ENCODE measurements at places on chromosomes 4 and X.

GRCh38 chrX:138710866-138711341 is 613 bp downstream of the FGF13 start:
- peak; percentile 37 for DNase-seq

- no peak for DNase-seq
These were observed 43.7 kb upstream of the UGT2A3 start for GRCh38 chr4:68995292-68995691.

DNA sequence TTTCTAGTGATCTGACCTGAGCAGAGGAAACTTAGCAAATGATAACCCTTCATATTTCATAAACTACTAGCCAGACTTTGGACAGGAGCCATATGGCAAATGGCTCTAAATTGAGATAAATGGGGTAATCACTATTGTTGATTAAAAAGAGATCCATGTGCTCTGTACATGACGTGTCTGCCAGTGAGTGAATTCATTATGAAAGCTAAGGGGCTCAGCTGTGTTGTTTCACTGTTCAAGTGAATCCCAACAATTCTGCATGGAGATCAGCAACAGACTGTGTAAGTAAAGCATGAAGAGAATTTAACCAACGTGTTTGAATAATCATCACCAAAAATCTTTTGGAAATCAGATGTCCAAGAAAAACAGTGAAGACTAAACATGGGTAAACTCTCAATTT is 9.5 kb upstream of the QRFPR start:
- no peak for DNase-seq

DNA sequence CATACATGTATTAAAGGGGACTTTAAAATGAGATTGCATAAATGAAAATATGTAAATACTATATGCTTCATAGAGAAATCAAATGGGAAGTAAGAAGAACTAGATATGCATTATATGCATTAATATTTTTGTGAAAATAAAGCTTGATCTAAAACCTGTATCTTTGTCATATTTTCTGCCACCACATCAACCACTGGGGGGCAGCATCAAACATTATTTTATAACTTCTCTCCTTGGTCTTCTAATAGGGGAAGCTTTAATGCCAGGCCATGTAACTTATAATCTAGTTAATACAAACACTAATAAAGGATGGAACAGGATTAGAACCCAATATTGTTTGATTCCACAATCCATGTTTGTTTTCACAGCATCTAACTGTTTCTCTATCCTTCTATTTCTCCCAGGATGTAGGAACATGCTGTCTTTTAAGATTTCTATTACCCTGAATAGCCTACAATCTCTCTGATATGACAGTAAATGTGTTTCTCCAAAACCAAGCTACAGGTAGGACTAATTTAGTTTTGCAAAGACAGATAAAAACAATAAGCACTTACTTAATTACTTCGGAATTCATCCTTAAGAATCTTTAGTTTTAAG is 10.0 kb downstream of the QRFPR start:
- no peak for DNase-seq

GRCh38 chr4:168723020-168723419 is 226.2 kb downstream of the PALLD start:
- no peak for DNase-seq

DNA sequence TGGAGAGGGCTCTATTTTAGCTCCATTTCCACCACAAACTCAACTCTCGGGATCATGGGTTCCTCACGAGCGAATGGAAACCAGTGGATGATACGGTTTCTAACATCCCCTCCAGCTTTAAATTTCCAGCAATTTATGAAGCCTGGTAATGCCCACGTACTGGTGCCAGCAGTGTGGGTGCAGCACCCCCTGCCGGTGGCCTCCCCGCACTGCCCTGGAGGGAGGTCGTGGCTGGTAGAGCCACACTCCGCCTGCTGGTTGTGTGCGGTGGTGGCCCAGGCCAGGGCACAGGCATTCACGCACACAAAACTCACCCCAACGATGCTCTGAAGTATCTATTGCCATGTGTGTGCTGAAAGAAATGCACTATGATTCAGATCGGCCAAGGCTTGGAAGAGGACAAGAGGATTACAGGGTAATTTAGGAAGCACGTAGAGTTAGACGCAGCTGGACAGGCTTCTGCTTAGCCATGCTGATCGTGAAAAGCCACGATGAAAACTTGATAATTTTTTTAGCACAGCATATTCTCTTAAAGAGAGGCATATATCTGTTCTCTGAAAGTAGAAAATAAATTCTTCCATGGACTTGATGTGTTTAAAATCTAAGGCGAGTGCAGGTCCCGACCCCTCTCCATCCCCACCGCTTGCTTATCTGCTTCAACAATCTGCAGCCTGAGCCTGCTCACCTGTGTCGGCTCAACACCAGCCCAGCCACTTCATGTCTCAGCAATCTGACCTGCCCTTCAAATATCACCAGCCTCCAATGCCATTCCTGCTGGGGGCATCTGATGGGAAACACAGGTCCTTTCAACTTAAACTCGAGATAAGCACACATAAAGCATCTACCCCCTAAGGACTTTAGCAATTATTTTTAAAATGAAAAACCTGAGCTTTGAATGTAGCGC is 59.1 kb downstream of the SCD5 start:
- DNase-seq = peak; percentile 68

GRCh38 chrX:111199505-111199904 is 70.8 kb downstream of the CAPN6 start:
- DNase-seq = no peak

DNA sequence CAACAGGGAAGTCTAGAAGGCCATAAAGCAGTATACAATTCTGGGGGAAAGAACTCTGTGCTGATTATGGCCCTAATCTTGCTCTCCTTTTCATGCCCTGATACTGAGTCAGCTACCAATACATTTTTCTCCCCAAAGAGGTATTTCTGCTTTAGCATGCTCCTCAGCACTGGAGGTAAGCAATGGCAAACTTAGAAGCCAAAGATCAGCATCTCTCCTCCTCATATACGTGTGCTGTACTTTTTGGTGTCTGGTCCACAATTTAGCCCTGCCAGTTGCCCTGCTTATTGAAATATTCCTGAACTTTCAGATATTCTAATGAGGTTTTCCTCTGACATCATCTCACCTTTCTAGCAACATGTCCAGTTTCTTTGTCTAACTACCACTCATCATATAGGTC is 226.2 kb downstream of the FSTL5 start:
- no peak for DNase-seq

DNA sequence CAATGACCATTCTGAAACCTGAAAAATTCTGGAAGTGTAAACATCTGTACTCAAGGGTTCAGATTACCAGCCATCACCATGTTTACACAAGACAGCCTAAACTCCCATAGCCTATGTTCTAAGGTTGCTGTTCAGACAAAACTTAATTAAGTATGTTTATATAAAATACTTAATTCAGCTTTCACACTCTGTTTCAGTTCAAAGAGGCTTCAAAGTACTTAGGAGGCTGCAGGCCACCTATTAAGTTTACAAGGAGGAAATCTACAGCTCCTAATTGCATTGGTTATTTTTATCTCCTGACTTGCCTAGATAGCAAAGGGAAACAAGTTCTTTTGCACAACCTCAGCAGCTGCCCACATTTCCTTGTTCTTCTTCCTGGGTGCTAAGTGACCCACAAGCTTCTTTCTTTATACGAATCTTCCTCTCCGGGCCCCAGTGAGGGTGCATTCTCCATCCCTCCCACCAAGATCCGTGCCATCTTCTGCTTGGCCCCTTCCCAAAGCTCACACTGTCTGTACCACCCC is 2.0 kb downstream of the GAK start:
- no peak for DNase-seq

GRCh38 chr4:185865901-185866328 is 53.9 kb upstream of the SORBS2 start:
- DNase-seq = no peak

DNA sequence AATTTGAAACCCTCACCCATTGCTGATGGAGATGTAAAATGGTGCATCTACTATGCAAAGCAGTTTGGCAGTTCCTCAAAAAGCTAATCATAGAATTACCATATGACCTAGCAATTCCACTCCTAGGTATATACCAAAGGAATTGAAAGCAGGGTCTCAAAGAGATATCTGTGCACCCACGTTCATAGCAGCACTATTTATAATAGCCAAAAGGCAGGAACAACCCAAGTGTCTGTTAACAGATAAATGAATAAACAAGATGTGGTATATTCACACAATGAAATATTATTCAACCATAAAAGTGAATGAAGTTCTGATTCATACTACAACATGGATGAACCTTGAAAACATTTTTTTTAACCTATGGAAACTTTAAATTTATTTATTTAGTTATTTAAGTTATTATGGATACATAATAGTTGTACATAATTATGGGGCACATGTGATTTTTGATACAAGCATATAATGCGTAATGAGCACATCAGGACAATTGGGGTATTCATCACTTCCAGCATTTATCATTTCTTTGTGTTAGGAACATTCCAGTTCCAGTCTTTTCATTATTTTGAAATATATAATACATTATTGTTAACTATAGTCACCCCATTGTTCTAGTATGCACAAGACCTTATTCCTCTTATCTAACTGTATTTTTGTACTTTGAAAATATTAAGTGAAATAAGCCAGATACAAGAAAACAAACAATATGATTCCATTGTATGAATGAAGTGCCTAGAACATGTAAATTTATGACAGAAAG is 205.6 kb upstream of the CNKSR2 start:
- DNase-seq = no peak

DNA sequence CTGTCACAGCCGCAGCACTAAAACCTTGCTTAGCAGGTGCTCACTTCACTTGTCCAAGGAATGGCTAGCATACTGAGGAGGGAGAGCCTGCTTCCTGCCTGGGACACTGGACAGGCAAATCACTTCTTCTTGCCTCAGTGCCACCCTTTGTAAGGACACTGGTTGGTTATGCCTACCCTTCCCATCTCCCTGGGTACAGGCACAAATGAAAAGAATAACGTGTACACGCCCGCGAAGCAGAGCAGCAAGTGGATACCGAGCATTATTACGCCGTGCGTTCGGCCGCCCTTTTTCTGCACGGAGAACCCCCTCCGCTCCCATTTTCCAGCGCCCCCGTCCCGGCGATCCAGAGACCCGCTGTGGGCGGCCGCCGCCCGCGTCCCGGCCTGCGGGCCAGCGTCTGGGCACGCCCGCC is 338 bp upstream of the KLHL2 start:
- DNase-seq = no peak

DNA sequence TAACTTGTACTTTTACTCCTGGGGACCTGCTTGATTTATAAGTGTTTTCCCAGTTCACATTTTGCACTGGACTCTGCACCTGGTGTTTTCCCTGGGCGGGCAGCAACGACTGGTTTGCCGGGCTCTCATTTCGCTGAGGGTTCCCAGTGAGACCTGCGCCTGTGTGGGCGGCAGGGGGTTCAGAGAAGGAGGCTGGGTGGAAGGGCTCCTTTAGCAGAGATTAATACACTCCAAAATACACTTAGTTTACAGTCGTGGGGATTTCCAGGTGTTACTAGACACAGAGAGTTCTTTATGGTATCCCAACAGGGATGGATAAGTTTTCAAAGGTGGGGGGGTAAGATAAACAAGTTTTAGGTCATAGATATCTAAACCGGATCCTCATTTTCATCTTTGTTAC is 53.0 kb upstream of the SHISA3 start:
- no peak for DNase-seq

Data from left hindlimb (tissue), 1 donor.